Activated CD8-positive, alpha-beta memory T cell treated with anti-CD3 and anti-CD28 coated beads, Interleukin-2, amount 10 ng/mL, durations not matched to agents 7 days and 5 days (primary cell): ENCODE measurements at places on chromosomes 6 and 20. TPM values are rescaled to one million over a fixed set of nuclear protein-coding genes. Genes with fewer than 3 reads are reported as not detected.
A peak's percentile ranks its signal among the peaks of the same experiment; 100 is the strongest.

Gene MUCL3
- total RNA-seq, result not detected

Gene PPP1R16B
- total RNA-seq, result 86.5 TPM

Gene PDCD2
- 75.4 TPM for total RNA-seq

Gene RAET1L
- not detected for total RNA-seq

DNA sequence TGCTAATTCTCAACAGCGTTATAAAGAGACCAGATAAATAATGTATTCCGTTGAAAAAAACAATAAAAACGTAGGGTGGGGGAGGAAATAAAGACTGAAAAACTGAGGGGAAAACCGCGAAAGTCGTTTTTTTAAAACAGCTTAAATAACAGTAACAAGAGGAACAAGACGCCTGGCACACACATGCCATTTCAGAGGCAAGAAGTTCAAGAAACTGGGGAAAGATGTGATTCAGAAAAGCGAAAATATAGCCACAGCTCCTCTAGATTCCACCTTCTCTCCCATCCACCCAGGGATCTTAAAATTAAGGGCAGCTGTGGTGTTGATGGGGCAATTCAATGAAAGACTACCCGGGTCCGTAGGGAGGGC is 1.3 kb downstream of the EPB41L2 start:
- H3K4me1 ChIP-seq, result peaks cover 26% of the 10 kb centered on the region
- no peak for DNase-seq

DNA sequence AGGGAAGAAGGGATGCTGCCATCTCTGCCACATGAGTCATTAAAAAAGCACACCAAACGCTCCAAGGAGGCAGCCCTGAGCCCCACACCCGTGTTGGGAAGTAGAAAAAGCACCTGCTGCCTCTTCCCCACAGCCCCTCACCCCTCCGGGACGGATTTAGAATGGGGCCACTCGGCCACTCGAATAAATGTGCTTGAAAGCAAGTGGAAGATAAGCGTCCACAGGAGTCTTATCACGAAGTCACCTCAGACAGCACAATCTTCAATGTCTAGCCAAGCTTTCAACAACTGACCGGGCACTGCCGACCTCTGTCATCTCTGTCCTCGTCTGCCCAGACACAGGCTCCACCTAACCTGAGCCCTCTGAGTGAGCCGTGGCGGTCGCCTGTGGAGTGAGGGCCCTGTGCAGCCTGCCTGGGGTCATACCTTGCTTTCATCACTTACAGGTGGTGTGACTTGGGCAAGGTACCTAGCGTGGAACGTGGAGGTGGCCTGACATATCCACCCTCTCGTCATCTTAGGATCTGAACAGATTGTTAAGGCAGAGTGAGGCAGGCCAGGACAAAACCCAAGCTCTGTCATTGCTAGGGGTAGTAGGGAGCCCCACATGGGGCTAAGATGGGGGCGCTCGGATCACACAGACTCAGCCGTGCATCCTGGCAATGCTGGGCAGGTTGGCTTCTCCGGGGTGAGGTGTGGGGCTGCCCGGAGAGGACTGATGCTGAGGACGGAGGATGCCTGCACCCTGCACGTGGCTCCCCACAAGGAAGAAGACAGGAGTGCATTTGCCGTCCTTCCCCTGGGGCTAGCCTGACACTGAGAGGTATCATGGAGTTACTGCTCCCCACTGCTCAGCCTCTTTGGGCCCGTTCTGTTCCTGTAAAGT is 34.8 kb downstream of the PSMG4 start:
- H3K4me3 ChIP-seq, result no peak overlapping the region
- no peak for DNase-seq
- H3K27ac ChIP-seq, result no peak overlapping the region
- no peaks in the 10 kb centered on the region for H3K36me3 ChIP-seq
- H3K27me3 ChIP-seq, result no peaks in the 10 kb centered on the region
- no peaks in the 10 kb centered on the region for H3K4me1 ChIP-seq

GRCh38 chr20:62208795-62209755 is 11.0 kb downstream of the HRH3 start:
- no peak for DNase-seq
- H3K4me1 ChIP-seq, result no peaks in the 10 kb centered on the region
- no peak overlapping the region for H3K27ac ChIP-seq
- H3K4me3 ChIP-seq, result no peak overlapping the region

DNA sequence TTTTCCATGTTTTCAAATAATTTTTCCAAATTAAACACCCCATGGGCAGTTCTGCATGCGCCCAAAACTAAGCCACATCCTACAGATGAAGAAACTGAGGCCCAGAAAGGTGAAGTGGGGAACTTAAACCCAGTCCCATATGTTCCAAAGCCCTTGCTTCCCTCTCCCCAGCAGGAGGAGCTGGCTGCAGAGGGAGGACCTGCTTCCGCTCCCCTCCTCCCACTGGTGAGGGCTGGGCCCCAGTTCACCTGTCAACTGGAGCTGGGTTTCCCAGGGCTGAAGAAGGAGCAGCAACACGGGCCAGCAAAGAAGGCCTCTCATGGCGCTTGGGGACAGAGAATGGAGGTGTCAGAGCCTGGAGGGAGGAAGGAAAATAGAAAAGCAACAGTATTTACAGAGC is 1.4 kb upstream of the RBPJL start:
- peaks cover 29% of the 10 kb centered on the region for H3K27me3 ChIP-seq
- DNase-seq, result no peak
- no peak overlapping the region for H3K27ac ChIP-seq
- peaks cover 1% of the 10 kb centered on the region for H3K36me3 ChIP-seq

- H3K27ac ChIP-seq, result peak overlapping the region; percentile 84
- H3K36me3 ChIP-seq, result peaks cover 2% of the 10 kb centered on the region
- H3K27me3 ChIP-seq, result no peaks in the 10 kb centered on the region
- H3K4me3 ChIP-seq, result peak overlapping the region; percentile 89
- DNase-seq, result peak; percentile 87
- H3K4me1 ChIP-seq, result peaks cover 51% of the 10 kb centered on the region
These were observed 1.1 kb downstream of the ACTL10 start for GRCh38 chr20:33667676-33668465.

DNA sequence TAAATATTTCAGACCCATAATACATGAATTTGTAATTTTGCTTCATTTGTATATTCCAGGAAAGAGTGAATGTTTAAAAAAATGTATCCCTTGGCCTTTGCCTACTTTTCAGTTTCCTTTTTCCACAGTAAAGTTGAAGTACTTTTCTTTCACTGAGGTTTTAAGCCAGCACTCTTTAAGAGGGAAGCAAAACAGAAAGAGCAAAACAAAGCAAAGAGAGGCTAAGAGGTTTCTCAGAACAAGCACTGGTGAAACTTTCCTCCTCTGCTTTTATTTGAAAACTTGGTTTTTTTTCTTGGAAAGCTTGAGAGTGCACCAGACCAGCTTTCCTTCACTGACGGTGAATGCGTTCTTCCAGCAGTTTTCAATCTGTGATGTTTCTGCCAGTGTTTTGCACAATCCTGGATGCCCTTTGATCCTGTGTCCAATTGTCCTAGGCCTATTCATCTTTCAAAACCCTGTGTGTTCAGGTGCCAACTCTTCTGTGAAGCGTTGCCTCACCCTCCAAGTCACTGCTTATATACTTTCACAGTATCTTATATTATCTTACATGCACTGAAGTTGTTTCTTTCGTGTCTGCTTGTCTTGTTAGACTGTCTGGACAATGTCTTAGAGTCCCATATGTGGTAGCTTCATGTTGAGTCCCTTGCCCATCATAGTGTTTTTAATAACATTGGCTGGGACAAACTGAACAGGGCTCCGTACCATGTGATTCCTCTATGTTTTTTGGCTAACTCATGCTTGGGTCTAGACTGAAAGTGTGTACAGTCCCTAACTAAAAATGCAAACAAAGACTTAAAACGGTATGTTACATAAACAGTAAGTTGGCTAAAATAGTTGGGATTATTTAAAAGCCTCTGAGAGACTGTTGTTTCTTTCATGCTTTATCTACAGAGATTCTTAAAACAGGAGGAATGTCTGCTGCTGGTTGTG is 1.9 kb downstream of the RNF217 start:
- H3K27ac ChIP-seq, result no peak overlapping the region
- no peak for DNase-seq
- H3K4me1 ChIP-seq, result peaks cover 10% of the 10 kb centered on the region
- H3K36me3 ChIP-seq, result peaks cover 2% of the 10 kb centered on the region
- H3K27me3 ChIP-seq, result peaks cover 47% of the 10 kb centered on the region
- H3K4me3 ChIP-seq, result no peak overlapping the region

DNA sequence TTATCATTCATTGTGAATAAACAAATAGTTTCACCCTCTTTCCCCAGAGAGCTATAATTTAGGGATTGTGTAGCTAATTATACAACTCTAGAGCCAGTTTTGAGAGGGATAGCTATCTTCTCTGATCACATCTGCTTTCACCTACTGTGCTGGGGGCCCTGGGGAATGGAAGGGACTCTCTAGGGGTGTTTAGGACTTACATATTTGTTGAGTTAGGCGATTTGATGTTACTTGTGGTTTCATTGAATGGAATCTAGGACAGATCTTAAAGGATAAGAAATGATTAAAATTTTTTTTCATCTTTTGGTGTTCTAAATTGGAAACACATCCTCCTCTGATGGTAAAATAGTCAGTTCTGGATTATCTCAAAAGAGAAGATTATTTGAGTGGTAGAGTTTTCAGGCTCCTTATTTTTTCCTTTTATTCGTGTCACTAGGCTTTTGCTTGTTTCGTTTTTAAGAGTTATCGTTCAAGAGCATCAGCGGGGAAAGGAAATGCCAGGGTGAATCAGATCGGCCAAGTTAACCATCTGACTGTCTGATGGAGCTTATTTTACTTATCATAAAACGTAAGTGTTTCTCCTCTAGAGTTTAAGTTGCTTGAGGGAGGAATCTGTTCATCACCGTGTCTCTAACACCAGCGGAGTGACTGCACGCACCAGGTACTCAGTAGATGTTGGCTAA is 236.7 kb downstream of the FARS2 start:
- H3K27ac ChIP-seq, result peak overlapping the region; percentile 42
- H3K27me3 ChIP-seq, result no peaks in the 10 kb centered on the region
- no peak for DNase-seq
- H3K4me1 ChIP-seq, result peaks cover 12% of the 10 kb centered on the region

GRCh38 chr6:28081486-28081751 is 1.1 kb downstream of the ZNF165 start:
- no peaks in the 10 kb centered on the region for H3K27me3 ChIP-seq
- DNase-seq, result peak; percentile 42
- peak overlapping the region; percentile 95 for H3K4me3 ChIP-seq
